Type B pancreatic cell (in vitro differentiated cells): ENCODE measurements at places on chromosomes 2 and 18.

GRCh38 chr18:38654946-38655345, 1089.3 kb upstream of the CELF4 start:
- no peak for DNase-seq

DNA sequence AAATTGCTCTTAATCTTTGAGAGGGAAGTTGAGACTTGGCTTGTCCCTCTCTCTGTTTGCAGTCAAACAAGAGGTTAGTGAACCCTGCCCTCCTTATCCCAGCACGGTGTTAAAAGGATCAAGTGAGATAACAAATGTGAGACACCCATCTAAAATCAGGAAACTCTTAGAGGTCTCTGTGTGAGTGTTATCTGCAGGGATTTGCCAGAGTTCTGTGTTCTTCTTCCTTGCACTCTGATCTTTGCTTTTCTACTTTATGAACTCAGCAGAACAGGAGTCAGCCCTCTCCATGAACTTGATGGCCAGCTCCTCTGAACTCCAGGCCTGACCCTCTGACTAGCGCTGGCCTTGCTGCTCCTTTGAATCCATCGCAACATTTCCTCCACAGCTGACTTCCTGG, 123.8 kb downstream of the NCKAP5 start:
- no peak for DNase-seq

DNA sequence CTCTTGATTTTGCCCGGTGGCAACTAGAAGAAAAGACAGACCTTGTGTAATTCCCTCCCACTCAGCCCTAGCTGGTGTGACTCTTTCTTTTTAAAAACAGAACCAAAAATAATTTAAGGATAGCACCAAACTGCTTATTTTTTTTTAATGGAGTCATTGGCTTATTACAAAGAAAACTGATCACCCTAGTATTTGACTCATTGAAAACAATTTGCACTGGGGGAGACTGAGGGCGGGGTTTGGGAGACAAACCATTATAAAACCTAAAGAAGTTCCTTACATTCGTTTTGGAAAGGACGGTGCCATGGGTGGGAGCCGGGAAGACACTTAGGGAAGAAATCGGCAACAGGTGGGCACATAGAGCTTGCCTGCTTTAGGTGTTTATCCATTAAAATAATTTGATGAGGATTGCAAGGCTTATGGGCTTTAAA, 2.5 kb downstream of the PAX3 start:
- DNase-seq, result no peak

DNA sequence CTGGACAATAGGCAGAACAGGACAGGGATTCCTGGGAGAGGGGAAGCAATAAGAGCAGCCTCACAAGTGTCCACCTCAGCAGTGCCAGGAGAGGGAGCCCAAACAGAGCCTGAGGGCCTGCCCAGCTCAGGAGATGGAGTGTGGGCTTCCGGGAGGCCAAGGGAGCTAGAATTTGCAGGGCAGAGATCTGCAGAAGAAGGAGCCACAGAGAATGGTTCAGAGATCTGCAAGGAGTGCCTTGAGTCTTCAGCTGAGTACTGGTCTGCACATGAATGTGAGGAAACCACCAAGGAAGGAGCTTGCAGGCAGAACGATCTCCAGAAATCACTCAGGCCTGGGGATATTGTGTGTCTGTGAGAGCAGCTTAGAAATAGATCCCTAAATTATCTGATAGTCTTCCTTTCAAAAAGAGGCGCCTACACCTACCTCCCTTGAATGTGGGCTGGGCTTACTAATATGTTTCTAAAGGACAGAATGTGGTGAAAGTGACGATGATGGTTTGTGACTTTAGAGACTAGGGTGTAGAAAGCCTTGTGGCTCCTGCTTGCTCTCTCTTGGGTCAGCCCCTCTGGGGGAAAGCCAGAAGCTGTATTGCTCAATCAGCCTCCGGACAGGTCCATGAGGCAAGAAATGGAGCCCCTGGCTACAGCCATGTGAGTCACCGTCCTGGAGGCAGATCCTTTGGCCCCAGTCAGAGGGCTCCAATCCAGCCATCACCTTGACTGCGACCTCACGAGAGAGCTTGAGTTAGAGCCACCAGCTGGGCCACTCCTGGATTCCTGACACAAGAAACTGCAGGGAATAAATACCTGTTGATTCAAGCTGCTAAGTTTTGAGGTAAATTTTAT, 7.6 kb upstream of the LPIN1 start:
- DNase-seq, result no peak

DNA sequence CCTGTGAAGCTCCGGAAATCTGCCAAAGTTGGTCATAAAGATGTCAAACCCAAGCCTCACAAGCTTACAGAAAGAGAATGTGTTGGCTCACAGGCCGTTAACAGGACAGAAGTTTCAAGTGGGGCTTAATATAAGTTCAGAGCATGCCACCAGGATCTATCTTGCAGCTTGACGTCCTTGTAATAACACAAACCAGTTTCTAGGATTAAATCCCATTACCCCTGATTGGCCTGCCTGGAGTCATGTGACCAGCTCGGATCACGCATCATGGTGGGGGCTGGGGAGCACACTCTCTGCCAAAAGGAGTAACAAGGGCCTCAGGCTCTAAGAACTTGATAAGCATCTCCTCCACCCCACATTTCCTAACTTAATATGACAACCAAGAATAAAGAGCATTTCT, 38.9 kb upstream of the SCG2 start:
- no peak for DNase-seq

DNA sequence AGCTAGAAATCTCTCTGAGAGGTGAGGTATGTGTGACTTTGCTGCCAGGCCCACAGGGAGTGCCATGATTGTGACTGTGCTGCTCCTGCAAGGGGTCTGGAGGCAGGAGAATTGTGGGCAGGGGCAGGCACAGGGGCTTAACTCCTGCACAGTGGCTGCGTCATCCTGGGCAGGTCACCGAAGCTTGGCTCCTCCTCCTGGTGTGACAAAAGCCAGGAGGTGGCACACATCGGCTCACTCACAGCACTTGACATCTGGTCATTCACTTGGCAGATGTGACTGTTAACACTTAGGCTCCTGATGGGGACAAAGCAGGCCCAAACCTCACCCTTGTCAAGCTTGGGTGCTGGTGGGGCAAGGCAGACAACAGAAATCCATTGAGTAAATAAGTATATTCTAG, 36.4 kb upstream of the GLI2 start:
- DNase-seq, result no peak

DNA sequence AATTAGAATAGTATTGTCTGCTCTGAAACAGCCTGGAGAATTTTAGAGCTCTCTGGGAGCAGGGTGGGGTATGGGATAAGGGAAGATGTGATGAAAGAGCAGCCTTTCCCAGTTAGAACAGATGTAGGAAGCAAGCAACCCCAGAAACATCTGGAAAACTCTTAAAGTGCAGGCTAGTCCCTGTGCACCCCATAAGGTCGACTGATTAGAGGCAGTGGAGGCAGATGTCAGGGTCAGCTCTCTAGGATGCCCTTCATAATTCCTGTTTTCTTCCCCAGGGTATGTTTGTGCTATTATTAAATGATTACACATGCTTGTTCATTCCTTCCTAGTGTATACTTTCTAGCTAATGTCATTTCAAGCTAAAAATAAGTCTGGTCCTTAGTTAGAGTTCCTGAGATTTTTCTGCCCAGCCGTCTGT, 41.7 kb downstream of the PTPRM start:
- no peak for DNase-seq

DNA sequence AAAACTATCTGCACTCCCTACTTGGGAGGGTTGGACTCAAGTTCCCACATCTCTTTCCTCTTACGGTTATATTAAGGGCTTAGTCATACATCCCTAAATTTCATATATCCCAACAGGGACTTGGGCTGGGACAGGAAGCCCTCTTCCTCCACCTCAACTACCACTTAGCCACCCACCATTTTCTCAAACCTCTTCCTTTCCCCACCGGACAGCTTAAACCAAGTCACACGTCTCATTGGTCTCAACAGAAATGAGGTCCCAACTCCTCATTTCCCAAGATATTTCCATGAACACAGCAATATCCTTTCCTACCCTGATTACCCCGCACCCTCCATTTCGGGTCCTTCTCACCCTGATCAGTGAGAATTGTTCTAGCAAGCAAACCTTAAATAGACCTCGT, 736 bp downstream of the ZSCAN30 start:
- no peak for DNase-seq

DNA sequence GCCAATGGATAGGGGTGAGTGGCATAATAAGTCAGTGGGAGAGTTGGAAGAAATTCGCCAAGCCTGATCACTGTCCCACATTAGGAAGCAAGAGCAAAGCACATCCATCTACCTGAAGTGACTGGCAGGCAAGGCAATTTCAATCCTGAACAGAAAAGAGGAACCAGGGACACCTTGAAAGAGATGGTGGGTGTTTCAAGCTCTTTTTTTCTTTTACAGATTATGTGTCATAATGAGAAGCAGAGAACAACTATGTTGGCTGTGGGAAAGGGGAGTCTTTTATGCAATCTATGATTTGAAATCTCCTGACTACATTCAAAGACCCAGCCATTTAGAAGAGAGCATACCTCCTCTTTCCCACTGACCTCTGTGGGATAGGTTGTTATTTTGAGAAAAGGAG, 63.5 kb downstream of the TGIF1 start:
- no peak for DNase-seq

- DNase-seq, result no peak
Observed at GRCh38 chr2:181252262-181253148, 204.7 kb upstream of the ITGA4 start.

DNA sequence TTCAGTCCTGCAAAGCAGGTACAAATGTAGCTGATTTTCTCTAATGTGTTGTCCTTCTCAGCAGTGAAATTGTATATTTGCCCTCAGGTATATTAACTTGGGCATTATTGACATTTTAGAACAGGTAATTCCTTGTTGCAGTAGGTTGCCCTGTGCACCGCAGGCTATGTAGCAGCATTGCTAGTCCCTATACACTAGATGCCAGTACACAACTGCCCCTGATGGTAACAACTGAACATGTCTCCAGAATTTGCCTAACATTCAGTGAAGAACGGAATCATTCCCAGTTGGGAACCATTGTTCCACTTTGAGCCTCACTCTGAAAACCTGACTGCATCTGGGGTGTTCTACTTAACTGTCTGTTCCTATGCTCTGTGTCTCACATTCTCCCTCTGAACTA, 23.1 kb upstream of the TFPI start:
- no peak for DNase-seq
